ENCODE measurements at places on chromosomes 13 and 19. TPM values are rescaled to one million over a fixed set of nuclear protein-coding genes. Genes with fewer than 3 reads are reported as not detected.
A peak's percentile ranks its signal among the peaks of the same experiment; 100 is the strongest.

The KCNN1 gene
- not detected for total RNA-seq

GRCh38 chr13:22496803-22497508 is 683.8 kb upstream of the SGCG start:
- no peaks in the 10 kb centered on the region for H3K36me3 ChIP-seq
- no peaks in the 10 kb centered on the region for H3K4me1 ChIP-seq
- DNase-seq, result no peak
- H3K27me3 ChIP-seq, result no peaks in the 10 kb centered on the region
- no peak overlapping the region for H3K4me3 ChIP-seq

GRCh38 chr13:36981156-36981743 is 17.9 kb downstream of the ALG5 start:
- H3K27me3 ChIP-seq, result no peaks in the 10 kb centered on the region
- DNase-seq, result peak; percentile 46
- no peaks in the 10 kb centered on the region for H3K4me1 ChIP-seq

- no peaks in the 10 kb centered on the region for H3K4me1 ChIP-seq
- no peak for DNase-seq
- H3K36me3 ChIP-seq, result no peaks in the 10 kb centered on the region
Measured at GRCh38 chr13:23593148-23593547, 22.9 kb downstream of the TNFRSF19 start.

GRCh38 chr13:113223070-113223469 is 13.7 kb downstream of the CUL4A start:
- no peak overlapping the region for H3K4me3 ChIP-seq
- no peaks in the 10 kb centered on the region for H3K4me1 ChIP-seq
- DNase-seq, result no peak
- H3K27me3 ChIP-seq, result no peaks in the 10 kb centered on the region
- no peaks in the 10 kb centered on the region for H3K36me3 ChIP-seq

- H3K4me1 ChIP-seq, result peaks cover 3% of the 10 kb centered on the region
- H3K4me3 ChIP-seq, result peak overlapping the region; percentile 79
- no peaks in the 10 kb centered on the region for H3K27me3 ChIP-seq
- no peaks in the 10 kb centered on the region for H3K36me3 ChIP-seq
Measured at GRCh38 chr19:21568816-21569493, 63.6 kb downstream of the ZNF429 start.

The FPR1 gene
- total RNA-seq, result not detected

The LIM2 gene
- not detected for total RNA-seq

DNA sequence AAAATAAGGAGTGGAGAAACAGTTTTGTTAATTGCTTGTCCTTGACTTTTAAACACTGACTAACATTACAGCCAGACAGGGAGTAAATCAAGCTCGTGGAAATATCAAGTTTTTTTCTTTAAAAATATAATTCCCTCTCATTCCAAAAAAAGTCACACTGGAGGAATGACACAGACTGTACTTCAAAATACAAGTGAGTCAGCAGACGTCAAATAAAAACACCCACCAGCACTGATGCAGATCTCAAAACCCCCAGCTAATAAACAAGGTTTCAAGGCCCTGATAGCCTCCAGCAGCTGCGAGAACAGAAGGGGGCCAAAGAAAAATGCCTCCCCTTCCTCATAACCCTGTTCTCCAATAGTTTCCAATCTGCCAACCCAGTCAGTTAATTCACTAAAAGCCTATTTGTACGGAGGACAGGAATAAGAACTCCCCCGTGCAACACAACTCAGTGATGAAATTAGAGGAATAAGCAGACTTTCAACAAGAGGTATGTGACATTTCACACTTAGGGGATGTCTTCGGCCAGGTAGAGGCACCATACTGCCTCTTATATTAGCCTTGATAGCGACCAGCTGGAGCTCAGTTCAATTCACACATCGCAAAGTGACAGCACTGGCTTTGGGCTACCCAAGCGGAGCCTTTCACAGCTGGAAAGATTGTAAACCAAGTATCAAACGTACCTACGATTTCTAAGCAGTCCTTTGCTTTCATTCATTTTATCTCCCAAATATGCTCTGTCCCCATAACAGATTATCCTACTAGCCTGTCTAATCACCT is 561.0 kb upstream of the KLF12 start:
- H3K4me3 ChIP-seq, result no peak overlapping the region
- no peaks in the 10 kb centered on the region for H3K36me3 ChIP-seq
- no peak overlapping the region for H3K27ac ChIP-seq
- no peaks in the 10 kb centered on the region for H3K27me3 ChIP-seq
- no peak for DNase-seq

The RGS9BP gene
- total RNA-seq, result 0.25 TPM

The LILRA1 gene
- not detected for total RNA-seq

DNA sequence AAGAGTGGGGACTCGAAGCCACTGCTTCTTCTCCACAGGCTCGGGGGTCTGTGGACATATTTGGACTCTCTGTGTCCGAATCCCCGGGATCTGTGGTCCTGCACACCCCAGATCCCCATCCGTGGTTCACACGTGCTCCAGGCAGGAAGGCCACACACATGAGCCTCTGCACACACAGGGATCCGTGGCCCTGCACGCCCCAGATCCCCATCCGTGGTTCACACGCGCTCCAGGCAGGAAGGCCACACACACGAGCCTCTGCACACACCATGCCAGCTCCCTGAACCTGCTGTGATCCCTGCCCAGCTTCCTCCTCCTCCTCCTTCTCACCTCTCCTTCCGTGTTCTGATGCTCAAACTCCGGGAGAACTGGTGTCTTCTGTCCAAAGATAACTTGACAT is 3.1 kb downstream of the TEX29 start:
- no peaks in the 10 kb centered on the region for H3K27me3 ChIP-seq
- no peaks in the 10 kb centered on the region for H3K36me3 ChIP-seq
- H3K4me1 ChIP-seq, result no peaks in the 10 kb centered on the region
- no peak overlapping the region for H3K27ac ChIP-seq
- DNase-seq, result no peak

DNA sequence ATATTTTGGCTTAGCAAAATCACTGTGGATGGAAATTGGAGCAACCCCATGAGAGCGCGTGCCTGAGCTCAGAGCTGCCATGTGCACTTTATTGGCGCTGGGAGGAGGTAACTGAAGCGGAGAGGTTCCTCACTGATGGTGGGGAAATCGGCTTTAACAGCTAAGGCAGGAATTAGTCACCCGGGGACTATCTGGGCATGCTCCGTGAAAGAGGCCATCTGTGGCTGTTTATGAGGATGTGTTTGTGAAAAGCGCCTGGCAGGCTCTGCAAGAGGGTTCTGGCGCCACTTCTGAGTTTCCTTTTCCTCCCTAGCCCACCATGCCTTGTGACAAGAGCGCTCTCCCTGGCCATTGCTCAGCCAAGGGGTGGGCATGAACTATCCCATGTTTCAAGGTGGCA is 815.6 kb downstream of the UQCRFS1 start:
- no peak overlapping the region for H3K4me3 ChIP-seq
- H3K36me3 ChIP-seq, result no peaks in the 10 kb centered on the region
- DNase-seq, result no peak
- no peaks in the 10 kb centered on the region for H3K27me3 ChIP-seq

DNA sequence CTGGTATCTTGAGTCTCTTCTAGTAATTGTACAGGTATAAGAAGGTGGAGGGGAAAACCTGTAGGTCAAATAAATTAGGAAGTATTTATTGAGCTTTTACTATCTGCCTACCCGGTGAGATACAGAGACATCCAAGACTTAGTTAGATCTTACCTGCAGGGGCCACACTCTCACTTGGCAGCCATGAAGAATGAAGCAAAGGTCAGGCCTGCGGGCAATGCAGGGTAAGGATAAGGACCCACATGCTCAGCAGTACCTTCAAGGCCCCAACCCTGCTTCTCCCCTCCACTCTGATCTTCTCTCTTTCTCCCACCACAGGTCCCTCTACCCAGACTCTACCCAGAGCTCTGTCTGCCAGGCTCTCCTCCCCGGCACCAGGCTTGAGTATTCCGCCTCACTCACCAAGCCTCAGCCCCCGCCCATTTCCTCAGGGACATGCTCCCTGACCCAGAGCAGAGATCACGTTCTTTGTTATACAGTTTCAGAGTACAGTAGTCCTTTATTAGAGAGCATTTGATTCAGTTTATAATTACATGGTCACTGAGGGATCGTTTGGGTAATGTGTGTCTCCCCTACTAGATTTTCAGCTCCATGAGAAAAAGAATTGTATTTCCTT is 18.9 kb upstream of the CLDN10 start:
- no peak for DNase-seq
- no peaks in the 10 kb centered on the region for H3K4me1 ChIP-seq
- no peak overlapping the region for H3K27ac ChIP-seq
- no peaks in the 10 kb centered on the region for H3K27me3 ChIP-seq
- H3K4me3 ChIP-seq, result no peak overlapping the region
- no peaks in the 10 kb centered on the region for H3K36me3 ChIP-seq

- no peaks in the 10 kb centered on the region for H3K27me3 ChIP-seq
- no peak overlapping the region for H3K4me3 ChIP-seq
- peaks cover 14% of the 10 kb centered on the region for H3K4me1 ChIP-seq
- no peaks in the 10 kb centered on the region for H3K36me3 ChIP-seq
Measured at GRCh38 chr13:26257049-26257448, 3.1 kb downstream of the CDK8 start.

GRCh38 chr13:32162395-32163005 is 130.9 kb downstream of the FRY start:
- DNase-seq, result no peak
- no peaks in the 10 kb centered on the region for H3K36me3 ChIP-seq
- H3K4me1 ChIP-seq, result no peaks in the 10 kb centered on the region
- no peaks in the 10 kb centered on the region for H3K27me3 ChIP-seq
- no peak overlapping the region for H3K27ac ChIP-seq

DNA sequence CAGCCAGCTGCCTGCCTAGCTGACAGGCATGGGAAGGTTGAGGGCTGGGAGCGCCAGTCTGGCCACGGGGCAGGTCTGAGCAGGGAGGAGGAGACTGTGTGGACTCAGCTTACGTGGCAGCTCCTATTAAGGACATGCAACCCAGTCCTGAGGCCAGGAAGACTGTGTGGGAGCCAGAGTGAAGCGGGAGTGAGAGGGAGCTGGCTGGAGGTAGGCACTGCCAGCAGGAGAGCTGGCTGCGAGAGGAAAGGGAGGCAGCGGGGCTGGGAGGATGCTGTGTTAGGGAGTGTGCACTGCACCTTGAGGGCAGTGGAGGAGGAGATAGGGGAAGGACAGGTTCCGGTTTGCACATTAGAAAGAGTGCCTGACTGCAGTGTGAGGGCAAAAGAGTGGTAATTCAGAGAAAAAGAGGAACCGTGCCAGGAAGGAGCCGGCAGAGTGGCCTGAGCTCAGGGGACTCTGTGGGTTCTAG is 99.2 kb downstream of the SLC7A1 start:
- H3K27ac ChIP-seq, result peak overlapping the region; percentile 46
- H3K36me3 ChIP-seq, result no peaks in the 10 kb centered on the region
- H3K4me3 ChIP-seq, result peak overlapping the region; percentile 48
- no peaks in the 10 kb centered on the region for H3K27me3 ChIP-seq

GRCh38 chr19:8107301-8107903 is 42.0 kb downstream of the FBN3 start:
- no peaks in the 10 kb centered on the region for H3K4me1 ChIP-seq
- no peak for DNase-seq
- H3K27me3 ChIP-seq, result no peaks in the 10 kb centered on the region

The DHPS gene
- 187 TPM for total RNA-seq

The MAP2K2 gene
- 138 TPM for total RNA-seq

The KASH5 gene
- 0.74 TPM for total RNA-seq

GRCh38 chr13:86601351-86601750 is 802.1 kb upstream of the SLITRK6 start:
- H3K36me3 ChIP-seq, result no peaks in the 10 kb centered on the region
- DNase-seq, result no peak
- no peak overlapping the region for H3K27ac ChIP-seq
- no peak overlapping the region for H3K4me3 ChIP-seq

GRCh38 chr13:79128158-79128557 is 277.9 kb downstream of the RBM26 start:
- no peaks in the 10 kb centered on the region for H3K4me1 ChIP-seq
- no peak overlapping the region for H3K27ac ChIP-seq
- H3K36me3 ChIP-seq, result no peaks in the 10 kb centered on the region
- no peak for DNase-seq

DNA sequence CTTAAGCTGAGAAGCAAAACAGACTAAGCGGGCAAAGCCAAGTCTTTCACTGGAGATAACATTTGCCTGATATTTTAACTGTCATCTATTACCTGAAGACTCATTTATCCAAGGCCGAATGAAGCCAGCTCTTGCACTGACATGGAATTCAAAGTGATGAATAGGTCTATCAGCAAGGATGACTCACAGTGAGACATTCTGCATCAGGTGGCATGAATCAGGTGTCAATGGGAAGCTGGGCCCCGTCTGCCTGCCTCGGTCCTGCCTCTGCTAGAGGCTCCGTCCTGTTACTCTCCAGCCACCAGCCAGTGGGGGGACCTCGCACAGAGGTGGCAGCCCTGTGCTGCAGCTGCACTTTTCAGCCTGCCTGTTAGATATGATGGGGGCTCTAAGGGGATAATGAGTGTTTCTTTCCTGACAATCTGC is 23.5 kb downstream of the STARD13 start:
- DNase-seq, result no peak
- H3K27me3 ChIP-seq, result no peaks in the 10 kb centered on the region
- H3K4me3 ChIP-seq, result no peak overlapping the region
- H3K36me3 ChIP-seq, result no peaks in the 10 kb centered on the region
- no peak overlapping the region for H3K27ac ChIP-seq

The APC2 gene
- total RNA-seq, result 0.15 TPM

DNA sequence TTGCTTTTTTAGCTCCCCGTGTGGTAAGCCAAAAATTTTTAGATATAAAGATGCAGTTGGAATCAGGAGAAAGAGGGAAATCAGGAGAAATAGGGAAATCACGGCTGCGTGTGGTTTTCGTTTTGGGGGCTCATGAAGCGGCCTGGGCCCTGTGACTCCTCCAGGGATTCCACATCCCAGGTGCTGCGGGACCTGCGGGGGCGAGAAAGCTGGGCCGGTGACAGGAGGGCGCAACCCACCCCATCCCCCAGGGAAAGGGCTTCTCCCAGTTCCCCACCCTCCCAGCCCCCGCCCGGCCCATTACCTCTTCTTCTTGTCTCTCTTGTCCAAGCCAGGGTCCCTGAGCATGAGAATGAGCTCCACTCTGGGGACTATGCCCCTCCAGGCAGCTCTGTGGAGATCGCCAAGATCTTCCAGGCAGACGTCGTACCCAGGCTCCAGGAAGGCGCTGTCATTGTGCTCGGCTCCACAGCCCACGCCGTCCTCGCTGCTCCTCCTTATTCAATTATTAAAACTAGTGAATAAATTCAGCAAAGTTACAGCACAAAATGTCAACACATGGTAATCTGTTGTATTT is 111.0 kb downstream of the MRPL57 start:
- DNase-seq, result no peak
- H3K27me3 ChIP-seq, result peaks cover 14% of the 10 kb centered on the region
- H3K4me1 ChIP-seq, result no peaks in the 10 kb centered on the region
- no peak overlapping the region for H3K4me3 ChIP-seq
- no peaks in the 10 kb centered on the region for H3K36me3 ChIP-seq

The DNASE2 gene
- total RNA-seq, result 26.6 TPM

DNA sequence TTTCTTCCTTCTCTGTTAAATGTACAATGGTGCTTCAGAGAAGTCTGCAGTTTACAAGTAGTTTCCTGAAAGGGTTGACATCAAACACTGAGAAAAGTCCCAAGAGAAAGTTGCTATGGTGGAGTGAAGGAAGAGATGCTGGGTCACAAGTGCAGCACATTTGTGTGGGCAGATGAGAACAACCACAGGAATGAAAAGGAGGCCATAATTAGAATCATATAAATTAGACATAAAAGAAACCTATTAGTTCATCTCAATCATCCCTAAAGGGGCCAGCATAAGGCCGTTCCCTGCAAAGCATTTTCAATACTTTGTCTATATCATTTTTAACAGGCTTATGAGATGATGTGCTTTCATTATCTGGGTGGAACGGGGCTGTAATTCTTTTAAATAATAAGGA is 359.2 kb downstream of the IRS2 start:
- H3K27ac ChIP-seq, result no peak overlapping the region
- no peak for DNase-seq
- no peaks in the 10 kb centered on the region for H3K27me3 ChIP-seq
- no peak overlapping the region for H3K4me3 ChIP-seq
- no peaks in the 10 kb centered on the region for H3K36me3 ChIP-seq

All from B cell (primary cell).